ENCODE measurements at places on chromosomes 11 and 22.

DNA sequence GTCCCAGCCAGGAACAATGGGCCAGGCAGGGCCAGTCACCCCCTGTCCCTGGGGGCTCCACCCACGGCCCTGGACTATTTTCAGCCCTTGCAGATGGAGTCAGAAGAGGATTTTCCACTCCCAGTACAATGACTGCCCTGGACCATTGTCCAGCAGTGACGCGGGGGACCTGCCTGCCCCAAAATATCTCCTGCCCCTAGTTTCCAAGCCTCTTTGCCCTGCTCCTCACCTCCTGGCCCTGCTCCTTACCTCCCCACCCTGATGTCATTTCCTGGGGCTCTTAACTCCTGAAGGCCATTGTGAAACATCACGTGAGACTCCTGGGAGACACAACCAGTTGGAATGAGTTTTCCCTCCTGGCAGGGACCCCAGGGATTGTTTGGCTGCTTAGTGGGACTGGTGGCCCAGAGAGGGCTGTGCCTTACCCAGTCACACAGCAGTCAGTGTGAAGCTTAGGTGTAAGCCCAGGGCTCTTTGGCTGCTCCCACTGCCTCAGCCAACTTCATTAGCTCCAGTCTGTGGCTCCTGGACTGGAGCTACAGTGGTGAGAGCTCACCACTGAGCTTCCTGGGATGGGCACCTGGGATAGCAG lies 22.2 kb downstream of the P2RY2 start:
- DNase-seq: no peak

GRCh38 chr11:116072601-116073410 lies 568.6 kb upstream of the CADM1 start:
- DNase-seq: no peak

- no peak for DNase-seq
Measured at GRCh38 chr11:77170107-77170506, 42.1 kb downstream of the MYO7A start.

DNA sequence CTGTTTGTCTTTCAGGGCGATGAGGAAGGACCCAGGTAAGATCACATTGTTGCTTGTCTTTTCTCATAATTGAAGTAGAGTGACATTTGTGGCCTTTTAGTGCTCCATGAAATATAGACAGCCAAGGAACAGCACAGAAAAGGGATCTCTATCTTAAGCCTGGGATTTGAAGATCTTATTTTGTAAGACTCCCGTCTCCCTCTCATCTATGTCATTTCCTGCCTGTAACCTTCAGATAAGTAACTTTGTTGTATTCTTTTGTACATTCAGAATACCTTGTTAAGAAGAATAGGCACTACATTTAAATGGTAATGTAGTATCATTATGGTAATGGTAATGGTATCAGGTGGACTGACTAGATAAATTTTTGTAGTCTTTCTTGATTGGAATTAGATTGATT lies 72.8 kb downstream of the TRIM44 start:
- no peak for DNase-seq

GRCh38 chr11:30774496-30775232 lies 188.5 kb upstream of the MPPED2 start:
- no peak for DNase-seq

DNA sequence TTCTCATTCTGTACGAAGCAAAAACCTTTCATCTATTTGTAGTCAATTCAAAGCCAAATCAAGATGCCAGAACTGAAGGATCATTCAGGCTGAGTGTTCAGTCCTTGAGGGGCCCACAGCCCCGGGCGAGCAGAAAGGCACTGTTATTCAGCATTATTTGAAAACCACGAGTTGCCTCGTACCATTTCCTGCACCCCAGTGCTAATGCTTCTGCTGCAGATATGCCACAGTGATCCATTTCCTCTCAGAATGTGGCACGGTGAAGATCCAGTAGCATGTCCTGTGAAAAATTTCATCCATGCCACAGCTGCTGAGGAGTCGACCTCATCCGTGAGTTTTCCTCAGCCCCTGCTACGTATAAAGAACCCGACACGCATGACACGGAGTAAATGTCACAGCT lies 85.4 kb downstream of the OSBP2 start:
- no peak for DNase-seq

- no peak for DNase-seq
Measured at GRCh38 chr11:31871310-31872075, 60.4 kb upstream of the PAX6 start.

- peak; percentile 39 for DNase-seq
Measured at GRCh38 chr11:9790703-9791102, 126.8 kb downstream of the SWAP70 start.

DNA sequence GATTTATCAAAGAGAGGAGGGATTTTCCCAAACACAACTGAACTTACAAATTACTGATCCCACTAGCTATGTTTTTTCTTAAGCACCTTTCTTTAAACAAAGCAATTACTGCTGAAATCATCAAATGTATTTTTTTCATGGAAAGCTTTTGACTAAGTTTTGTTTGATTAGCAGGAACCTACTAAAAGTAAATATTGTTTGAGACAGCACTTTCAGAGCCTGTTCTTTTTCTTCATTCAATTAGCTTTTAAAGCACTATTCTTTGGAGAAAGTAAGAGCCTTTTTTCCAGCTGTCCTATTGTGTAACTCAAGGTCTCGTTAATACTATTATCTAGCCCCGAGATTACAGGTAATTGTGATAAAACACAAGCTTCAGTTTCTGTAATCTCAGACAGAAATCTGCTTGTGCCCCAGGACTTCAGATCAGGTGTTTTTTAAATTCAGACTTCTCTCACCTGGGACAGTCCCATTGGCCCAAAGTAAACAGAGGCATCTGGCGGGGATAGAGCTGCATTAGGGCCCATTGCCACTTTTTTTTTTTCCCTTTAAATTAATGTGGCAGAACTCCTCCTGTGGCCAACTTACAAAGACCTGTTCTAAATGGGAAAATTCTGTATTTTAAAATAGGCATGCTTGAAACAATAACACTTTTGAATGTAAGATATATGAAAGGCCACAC lies 11.0 kb downstream of the CSTPP1 start:
- DNase-seq: no peak

- peak; percentile 53 for DNase-seq
Measured at GRCh38 chr11:114036147-114036811, 23.2 kb upstream of the ZBTB16 start.

- no peak for DNase-seq
Measured at GRCh38 chr22:37627545-37627944, 11.9 kb upstream of the SH3BP1 start.

GRCh38 chr11:96580476-96581040 lies 190.7 kb downstream of the JRKL start:
- DNase-seq: no peak

- DNase-seq: no peak
Measured at GRCh38 chr11:121645596-121645995, 192.8 kb upstream of the SORL1-AS1 start.

- no peak for DNase-seq
Measured at GRCh38 chr11:128894685-128895084, 3.5 kb downstream of the KCNJ5 start.

GRCh38 chr11:62602141-62603071 lies 741 bp upstream of the MTA2 start:
- DNase-seq: no peak

GRCh38 chr11:69368119-69368880 lies 74.3 kb downstream of the MYEOV start:
- DNase-seq: no peak

GRCh38 chr11:71244116-71244810 lies 8.1 kb downstream of the SHANK2 start:
- DNase-seq: no peak

GRCh38 chr22:48752451-48753380 lies 1075.0 kb downstream of the BRD1 start:
- DNase-seq: no peak

DNA sequence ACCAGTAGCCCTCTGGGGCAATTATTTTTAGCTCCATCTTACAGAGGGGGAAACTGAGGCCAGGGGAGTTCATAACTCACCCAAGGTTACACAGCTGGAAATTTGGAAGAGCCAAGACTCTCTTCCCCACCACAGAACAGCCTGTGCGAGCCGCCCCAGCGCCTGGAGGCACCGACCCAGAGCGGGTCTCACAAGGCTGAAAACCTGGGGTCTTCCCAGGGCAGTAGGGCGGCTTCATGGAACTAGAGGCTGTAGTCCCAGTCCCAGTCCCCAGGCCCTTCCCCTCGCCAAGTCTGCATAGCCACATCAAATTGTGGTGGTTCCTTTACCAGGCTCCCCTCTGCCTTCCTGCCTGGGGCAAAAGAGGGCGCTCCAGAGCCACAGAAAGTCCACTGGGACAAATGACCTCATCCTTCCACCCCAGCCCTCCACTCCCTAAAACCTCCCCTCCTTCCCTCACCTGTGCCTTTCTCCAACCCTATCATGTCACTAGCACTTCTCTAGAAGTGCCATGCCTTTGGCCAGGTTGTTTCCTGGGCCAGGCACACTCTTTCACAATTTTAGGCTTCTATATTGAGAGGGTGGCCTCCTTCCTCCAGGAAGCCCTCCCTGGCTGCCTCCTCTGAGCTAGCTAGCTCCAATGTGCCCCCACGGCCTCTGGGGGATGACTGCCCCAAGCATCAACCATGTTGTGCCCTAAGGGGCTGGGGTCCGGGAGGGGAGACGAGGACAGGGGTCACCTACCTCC lies 15.2 kb upstream of the CDC42EP1 start:
- DNase-seq: peak; percentile 39

DNA sequence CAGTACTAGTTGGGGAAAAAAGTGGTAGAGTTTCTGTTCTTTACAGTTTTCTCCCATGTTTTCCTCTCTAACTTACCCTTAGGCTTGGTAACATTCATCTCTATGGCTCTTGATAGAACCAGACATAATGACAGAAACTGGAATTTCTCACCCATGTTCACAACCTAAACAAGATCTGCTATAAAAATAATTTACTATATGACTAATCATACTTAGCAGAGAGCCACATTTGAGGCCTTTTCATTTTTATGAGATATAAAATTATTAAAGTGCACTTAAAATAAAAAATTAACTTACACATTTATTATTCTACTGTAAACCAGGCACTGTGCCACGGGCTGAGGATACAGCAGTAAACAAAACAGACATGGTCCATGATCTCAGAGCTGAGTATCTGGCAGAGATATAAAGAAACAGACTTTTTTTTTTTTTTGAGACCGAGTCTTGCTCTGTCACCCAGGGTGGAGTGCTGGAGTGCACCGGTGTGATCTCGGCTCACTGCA lies 98.1 kb downstream of the GAB2 start:
- DNase-seq: no peak

- no peak for DNase-seq
Measured at GRCh38 chr11:87263979-87264378, 226.2 kb downstream of the TMEM135 start.

GRCh38 chr11:96055706-96056387 lies 131.9 kb upstream of the MTMR2 start:
- no peak for DNase-seq

GRCh38 chr11:8219257-8220021 lies 44.2 kb downstream of the LMO1 start:
- peak; percentile 28 for DNase-seq

GRCh38 chr11:100734743-100735527 lies 47.8 kb downstream of the ARHGAP42 start:
- DNase-seq: no peak

DNA sequence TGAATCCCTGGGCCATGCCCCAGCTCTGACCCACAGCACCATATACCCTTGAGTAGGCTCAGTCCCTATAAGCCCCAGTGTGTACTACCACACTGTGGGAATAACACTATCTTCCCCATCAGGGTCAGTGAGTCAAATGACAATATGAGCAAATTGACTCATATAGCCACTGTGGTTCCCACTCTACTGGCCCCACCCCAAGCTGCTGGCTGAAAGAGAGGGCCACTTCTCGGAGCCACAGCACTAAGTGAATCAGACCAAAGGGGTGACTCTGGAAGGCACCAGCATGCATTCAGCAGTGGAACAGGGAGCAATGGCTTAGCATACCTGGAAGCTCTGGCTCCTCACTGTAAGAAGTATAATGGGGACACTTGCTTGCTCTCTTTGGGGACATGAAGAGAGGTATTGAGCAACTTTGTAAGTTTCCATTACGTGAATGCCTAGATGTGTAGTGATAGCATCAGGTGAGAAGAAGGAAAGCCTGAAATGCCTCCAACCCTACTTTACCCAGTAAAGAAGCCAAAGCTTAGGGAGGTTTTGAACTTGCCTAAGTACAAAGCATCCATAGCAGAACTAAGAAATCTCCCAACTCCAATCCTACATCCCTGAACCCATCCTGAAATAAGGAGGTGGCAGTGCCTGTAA lies 13.5 kb downstream of the CD59 start:
- DNase-seq: no peak

DNA sequence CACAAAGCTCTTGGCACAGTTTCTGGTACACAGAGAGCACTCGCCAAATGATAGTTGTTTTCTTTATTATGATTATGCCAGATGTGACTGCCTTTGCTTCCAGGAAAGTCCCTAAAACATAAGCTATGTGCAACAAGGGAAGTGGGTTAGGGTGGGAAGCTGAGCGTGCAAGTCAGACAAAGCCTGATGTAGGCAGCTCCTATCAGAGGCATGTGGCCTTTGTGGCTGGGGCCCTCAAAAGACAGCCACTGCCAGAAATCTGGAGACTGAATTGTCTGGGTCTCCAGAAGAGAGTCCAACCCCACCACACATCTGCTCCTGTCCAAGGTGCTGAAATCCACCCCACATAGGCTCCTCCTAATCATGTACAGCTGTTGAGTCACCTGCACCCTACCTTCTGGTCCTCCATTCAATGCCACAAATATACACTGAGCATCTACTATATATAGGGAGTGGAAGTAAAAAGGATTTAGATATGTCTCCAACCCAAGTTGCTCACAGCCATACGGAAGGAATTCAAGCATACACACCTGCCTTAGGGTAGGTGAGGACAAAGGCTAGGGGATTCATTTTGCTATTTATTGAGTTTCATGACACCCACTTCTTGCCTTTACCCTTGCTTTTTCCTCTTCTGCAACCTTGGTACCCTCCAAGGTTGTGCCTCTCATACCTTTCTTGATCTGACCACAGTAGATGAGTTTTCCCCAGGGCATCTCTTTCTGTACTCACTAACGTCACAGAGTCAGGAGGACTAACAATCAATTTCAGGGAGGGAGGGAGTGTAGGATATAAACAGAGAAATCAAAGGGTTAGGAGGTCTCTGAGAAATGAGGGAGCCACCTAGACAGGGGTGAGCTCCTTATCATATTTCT lies 12.4 kb downstream of the SEC14L3 start:
- no peak for DNase-seq

- DNase-seq: no peak
Measured at GRCh38 chr11:19953909-19954308, 206.4 kb downstream of the DBX1 start.

DNA sequence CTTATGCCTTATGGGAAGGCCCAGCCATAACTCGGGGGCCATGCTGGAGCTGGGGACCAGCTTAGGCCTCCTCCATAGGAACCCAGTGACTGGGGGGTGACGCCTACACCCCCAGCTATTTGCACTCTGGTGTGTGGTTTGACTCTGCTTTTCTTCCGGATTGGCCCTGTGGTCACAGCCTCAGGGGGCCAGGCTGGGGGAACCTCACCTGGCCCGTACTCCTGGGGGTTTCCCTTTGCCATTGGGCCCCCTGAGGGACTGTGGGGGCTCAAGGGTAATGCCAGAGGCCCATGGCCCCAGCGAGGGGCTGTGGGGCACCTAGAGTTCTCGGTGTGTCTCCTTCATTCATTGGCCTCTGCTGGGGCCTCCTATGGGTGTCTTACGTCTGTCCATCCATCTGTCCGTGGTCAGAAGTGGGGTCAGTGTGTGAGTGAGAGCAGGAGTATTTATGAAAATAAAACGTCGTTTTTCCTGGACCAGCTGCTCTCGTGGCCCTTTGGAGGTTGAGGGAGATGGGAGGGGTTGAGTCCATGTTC lies 6.3 kb upstream of the SH3BP1 start:
- DNase-seq: no peak
